ENCODE measurements at places on chromosomes 7 and 10.

DNA sequence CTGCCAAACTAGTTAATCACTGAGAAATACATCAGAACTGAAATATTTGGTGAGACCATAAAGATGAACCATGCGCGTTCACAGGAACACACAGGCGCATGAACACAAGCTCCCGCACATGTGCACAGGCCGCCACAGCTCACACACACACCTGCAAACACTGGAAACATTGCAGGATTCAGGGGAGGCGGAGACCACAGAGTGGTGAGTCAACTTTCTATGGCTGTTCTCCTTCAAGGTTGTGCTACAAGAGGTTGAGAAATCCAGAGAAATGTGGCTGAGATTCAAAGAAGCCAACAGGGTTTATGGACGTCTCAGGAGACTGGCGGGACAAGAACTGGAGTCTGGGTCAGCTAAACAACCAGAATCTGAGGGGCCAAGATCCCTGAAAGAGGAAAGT is 17.8 kb downstream of the ESYT2 start:
- no peak for DNase-seq

GRCh38 chr7:125147047-125147446 is 217.4 kb upstream of the POT1 start:
- no peak for DNase-seq

DNA sequence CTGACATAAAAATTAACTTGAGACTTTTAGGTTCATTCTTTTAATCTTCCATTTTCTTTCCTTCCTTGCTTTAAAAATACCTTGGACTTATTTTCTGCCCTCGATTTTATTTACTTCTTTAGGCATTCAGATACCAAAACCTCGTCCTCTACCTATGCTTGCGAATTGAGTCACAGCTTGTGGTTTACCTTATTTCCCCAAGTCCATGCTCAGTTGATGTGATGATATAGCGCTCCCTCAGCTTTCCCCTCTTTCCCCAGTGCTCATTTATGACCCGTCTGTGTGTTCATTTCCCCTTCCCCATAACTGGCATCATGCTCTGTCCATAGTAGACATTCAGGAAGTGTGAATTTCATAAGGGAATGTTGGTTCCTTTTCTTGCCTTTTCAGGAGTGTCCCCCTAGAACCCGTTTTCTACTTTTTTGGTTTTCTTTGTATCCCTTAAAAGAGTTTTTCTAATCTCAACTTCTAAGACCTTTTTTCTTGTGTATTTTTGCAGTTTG is 19.1 kb upstream of the PRKRIP1 start:
- DNase-seq, result no peak

- no peak for DNase-seq
Measured at GRCh38 chr10:22640359-22640758, 74.0 kb downstream of the PIP4K2A start.

DNA sequence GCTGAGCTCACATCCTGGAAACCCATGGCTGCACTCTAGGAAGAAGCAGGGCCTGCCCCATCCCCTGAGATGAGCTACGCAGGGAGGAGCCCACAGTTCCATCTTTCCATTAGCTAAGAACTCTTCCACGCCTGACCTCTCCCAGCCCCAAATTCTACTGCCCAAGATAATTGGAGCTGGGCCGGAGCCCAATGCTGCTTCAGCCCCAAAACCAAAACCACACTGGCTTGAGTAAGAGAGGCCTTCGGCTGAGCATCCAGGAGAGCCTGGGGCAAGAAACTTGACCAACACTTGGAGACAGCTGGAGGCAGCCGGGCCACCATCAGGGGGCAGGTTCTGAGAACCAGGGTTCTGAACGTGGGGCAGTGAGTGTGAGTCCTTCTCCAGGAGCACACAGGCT is 116.1 kb upstream of the ZMIZ1 start:
- no peak for DNase-seq

DNA sequence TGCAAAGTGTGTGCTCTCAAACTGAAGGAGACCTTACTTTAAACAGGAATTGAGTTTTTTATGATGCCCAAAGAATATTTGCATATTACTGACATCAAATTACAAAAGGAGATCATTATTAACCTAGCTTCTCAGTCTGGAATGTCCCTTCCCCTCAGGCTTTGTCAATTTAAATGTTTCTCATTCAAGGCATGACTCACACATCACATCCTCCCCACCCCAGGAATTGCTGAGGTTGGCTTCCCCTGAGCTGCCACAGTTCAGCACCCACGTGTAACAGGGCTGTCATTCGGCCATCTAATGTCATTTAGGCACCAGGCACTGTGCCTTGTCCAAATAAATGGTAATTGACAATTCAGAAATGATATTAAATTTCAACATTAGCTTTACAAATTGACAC is 305.9 kb upstream of the MGMT start:
- DNase-seq, result no peak

GRCh38 chr10:80252296-80252887 is 37.1 kb downstream of the MAT1A start:
- DNase-seq, result no peak

GRCh38 chr10:124643330-124644009 is 100.7 kb downstream of the FAM53B start:
- no peak for DNase-seq

- no peak for DNase-seq
Measured at GRCh38 chr7:96174812-96175211, 147.1 kb downstream of the SLC25A13 start.

DNA sequence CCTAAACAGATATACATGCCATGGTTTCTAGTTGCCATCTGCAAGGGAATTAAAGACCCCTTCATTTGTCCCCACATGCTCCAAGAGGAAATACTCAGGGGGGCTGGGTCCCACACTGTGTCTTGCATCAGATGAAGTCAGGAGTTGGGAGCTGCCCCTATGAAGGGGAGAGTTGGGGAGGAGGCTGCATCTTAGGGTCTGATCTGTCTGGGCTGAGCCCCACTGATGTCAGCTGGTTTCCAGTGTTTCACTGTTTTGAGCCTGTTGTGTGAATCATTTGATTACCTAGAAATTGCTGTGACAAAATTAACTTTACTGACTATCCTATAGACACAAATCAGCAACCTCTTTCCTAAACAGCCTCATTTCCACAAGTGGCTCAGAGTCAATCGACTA is 4.9 kb upstream of the ADCY1 start:
- DNase-seq, result no peak

- DNase-seq, result no peak
Measured at GRCh38 chr10:129773359-129773990, 190.6 kb downstream of the EBF3 start.

GRCh38 chr7:55185321-55185802 is 166.5 kb downstream of the EGFR start:
- no peak for DNase-seq

DNA sequence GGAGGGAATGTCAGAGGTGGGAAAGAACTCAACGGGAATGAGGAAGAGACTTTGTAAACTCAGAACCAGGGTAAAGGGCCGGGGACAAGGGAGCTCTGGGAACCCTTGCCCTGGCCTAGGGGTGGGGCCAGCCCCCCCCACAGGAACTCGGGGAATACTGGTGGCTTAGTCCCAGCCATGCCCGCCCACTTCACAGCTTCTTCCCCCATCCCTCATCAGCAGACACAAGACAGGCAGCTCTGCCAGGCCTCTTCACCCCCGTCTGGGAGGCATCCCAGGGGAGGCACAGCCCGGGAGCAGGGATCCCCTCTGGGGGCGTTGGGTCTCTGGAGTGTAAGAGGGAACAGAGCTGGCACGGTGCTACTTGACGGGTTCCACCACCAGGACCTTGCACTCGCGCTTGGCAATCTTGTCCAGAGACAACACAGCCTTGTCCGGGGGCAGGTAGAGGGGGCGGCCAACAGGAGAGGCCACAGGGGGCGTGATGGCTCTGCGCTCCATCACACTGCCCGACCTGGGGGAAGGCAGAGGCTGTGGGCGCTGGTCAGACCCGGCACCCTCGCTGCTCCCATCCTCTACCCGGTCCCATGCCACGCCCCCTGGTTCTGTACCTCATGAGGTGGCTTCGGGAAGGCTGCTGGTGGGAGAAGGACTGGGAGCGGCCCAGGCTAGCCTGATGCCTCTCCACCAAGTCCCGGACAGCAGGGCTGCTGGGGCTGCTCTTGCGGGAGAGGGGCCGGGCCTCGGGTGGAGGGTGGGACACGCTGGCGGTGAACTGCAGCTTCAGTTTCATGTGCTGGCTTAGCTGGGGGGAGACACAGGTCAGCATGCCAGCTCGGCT is 3.7 kb downstream of the TRAPPC14 start:
- DNase-seq, result no peak

GRCh38 chr10:46992803-46993561 is 81.8 kb downstream of the PTPN20 start:
- DNase-seq, result no peak

DNA sequence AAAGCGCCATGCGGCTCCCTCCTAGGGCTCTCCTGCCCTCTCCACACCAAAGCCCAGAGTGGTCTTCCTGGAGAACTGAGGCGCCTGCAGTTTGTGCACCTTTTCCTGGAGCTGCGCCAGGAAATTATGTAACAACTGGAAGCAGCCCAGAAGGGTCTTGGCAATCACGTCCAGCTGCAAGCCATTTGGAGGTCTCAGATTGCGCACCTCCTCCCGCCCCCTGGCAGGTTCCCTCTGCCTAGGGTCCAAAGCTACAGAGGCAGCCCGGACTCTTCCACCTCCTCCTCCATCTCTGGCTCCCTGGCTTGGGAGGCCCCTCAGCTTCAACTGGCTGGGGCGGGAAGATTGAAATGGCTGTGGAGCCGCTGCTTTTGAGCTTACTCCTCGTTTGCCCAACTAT is 34.0 kb upstream of the SFTPD start:
- DNase-seq, result no peak

- no peak for DNase-seq
Measured at GRCh38 chr7:116493449-116493848, 6.1 kb upstream of the CAV2 start.

- no peak for DNase-seq
Measured at GRCh38 chr10:85612378-85612775, 754.2 kb downstream of the GRID1 start.

GRCh38 chr7:158760936-158761335 is 56.3 kb upstream of the NCAPG2 start:
- no peak for DNase-seq

DNA sequence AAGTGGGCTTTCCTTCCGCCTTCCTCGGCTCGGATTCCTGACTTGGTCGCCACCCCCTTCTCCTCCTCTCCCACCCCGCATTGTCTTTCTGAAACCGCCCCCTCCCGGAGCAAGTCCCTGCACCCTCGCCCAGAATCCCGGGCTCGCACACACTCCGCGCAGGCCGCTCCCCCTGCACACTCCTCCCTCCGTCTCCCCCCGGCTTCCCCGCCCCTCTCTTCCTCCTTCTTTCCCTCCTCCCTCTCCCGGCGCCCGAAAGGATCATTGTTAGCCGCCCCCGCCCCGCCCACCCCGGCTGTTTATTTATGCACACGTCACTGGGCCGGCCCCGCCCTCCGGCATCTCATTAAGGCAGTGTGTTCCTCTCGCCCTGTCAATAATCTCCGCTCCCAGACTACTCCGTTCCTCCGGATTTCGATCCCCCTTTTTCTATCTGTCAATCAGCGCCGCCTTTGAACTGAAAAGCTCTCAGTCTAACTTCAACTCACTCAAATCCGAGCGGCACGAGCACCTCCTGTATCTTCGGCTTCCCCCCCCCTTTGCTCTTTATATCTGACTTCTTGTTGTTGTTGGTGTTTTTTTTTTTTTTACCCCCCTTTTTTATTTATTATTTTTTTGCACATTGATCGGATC is at the start of gene TCF7L2:
Gene TCF7L2, plus strand, starts transcription at position 373 of the 633 bp plus-strand sequence. CDS start 510 bp downstream, outside the sequence.
- no peak for DNase-seq

- no peak for DNase-seq
Measured at GRCh38 chr7:139735912-139736595, 41.7 kb downstream of the HIPK2 start.

DNA sequence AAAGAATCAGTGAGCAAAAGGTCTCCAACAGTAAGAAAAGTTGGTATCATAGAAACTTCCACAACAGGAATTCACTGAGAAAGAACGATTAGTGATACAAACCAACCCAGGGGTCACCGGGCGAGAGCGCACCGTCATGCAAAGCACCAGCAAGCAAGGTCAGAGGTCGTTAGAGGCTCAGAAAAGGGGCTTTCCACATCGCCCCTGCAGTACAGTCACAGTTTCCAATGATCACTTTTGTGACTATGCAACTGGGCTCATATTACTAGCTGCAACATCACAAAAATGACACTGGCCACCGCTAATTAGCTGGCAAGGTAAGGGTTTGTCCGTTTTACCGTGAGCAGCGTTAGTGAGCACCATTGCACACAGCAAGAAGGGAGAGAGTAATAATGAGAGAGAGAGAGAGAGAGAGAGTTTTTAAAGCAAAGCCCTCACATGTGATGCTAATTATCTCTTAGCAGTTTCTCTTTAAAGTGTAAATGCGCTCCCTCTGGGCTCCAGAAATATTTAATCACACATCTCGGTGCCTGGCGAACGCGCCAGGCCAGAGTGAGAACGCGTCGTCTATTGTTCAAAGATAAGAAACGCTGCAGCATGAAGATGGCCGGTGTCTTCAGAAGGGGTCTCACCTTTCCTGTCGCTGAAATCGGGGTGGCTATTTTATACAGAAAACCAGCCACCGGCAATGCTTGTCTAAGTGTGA is 237.5 kb downstream of the DNAJB6 start:
- DNase-seq, result no peak

DNA sequence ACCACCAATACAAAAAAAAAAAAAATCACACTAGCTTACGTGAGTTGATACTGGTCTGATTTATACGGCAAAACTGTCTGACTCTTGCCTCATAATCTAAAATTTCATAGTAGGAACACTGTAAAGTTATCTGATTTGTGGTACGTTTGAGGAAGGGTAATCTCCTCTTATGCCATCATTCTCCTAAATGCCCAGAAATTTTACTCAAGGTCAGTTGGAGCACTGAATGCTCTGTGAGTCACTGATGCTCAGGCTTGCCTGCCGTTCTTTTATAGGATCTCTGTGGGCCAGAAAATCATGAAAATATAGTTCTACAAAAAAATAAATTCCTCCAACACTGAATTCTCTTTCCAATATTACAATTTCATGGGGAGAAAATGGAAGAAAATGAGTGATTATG is 135.7 kb downstream of the PDE1C start:
- DNase-seq, result no peak

DNA sequence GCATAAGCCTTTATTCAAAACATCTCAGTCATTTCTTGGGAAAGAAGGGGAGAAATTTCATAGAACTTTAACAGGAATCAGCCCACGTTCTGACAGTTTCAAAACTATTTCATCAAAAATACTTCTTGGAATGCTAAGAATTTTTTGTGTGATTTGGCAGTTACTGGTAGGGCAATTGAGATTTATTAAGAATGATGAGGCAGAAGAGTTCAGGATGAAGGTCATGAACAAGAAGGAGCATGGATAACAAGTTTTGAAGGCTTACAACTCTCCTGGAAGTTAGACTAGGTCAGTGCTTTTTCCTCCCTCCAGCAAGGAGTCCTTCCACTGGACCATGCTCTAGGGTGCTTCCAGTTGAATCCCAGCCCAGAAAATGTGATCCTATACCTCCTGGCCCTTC is 569.9 kb downstream of the ANKRD7 start:
- DNase-seq, result no peak

DNA sequence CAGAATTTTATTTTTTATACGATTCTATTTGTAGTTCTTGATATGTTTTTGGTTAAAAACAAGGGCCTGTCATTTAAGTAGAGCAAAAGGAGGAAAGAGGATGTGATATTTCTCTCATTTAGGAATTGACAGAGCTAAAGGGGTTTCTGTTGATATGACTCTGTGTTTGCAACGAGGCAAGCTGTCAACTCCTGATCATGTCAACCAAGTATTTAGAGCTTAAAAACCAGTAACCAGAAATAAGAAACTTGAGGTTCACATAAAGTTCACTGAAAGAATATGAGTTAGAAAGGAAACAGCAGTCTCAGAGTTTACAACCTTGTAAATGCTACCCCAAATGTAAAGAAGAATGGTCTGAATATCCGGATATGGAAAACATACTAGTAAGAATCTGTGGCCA is 434.2 kb downstream of the PARD3 start:
- no peak for DNase-seq

GRCh38 chr10:99681553-99681952 is 22.2 kb downstream of the ENTPD7 start:
- no peak for DNase-seq
